ENCODE measurements at places on chromosomes 2 and 18.

DNA sequence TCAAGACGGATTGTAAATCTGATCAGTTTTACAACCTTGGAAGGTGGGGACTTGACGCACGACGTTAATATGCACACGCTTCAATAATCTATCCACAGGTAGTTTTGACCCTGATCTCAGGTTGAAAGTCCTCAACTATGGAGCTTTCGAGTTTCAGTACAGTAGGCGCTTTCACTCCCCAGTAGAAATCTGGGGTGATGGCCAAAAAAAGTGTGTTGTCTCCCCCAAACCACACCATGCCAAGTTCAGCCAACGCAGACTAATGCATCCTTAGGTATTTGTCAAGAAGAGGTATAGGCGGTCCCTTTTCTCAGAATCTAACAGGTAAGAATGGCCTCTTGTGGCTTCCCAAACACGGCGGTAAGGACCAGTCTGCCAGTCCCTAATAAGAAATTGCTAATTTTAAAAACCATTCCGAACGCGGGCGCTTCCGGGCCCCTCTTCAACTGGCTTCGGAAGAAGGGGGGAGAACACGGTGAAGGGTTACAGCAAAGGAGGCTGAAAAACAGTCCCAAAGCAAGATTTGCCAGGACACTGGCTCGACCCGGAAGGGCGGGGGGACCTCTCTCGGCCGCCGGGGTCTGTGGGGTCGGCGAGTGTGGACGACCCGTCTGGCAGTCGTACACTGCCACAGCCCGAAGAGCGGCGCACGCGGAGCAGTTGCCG lies 659 bp downstream of the FAM210A start:
- DNase-seq: peak; percentile 18

DNA sequence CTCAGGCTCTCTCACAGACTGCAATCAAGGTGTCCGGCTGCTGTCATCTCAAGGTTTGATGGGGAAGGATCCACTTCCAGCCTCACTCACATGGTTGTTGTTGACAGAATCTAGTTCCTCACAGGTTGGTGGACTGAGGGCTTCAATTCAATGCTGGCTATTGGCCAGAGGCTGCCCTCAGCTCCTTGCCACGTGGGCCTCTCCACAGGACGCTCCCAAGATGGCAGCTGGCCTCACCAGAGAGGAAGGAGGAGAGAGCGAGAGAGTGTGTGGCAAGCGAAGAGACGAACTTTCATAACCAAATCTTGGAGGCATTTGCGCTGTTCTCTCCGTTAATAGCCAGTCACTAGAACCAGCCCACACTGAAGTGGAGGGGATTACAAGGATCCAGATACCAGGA lies 13.5 kb upstream of the DNMT3A start:
- no peak for DNase-seq

DNA sequence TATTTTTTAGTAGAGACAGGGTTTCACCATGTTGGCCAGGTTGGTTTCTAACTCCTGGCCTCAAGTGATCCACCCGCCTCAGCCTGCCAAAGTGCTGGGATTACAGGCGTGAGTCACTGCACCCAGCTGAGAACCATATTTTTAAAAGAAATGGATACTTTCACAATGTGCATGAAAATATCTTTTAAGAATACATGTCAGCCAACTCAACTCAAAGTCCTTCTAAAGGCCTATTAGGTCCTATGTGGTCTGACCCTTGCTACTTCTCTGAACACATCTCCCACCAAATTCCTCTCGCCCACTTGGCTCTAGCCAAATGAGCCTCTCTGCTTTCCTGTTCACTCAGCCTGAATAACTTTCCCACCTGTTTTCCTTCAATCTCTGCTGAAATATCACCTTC lies 119.6 kb downstream of the MTX2 start:
- DNase-seq: no peak

- DNase-seq: no peak
These were observed 671.2 kb downstream of the BCL11A start for GRCh38 chr2:59882279-59882678.

GRCh38 chr2:133063775-133064174 lies 393.8 kb upstream of the LYPD1 start:
- no peak for DNase-seq

DNA sequence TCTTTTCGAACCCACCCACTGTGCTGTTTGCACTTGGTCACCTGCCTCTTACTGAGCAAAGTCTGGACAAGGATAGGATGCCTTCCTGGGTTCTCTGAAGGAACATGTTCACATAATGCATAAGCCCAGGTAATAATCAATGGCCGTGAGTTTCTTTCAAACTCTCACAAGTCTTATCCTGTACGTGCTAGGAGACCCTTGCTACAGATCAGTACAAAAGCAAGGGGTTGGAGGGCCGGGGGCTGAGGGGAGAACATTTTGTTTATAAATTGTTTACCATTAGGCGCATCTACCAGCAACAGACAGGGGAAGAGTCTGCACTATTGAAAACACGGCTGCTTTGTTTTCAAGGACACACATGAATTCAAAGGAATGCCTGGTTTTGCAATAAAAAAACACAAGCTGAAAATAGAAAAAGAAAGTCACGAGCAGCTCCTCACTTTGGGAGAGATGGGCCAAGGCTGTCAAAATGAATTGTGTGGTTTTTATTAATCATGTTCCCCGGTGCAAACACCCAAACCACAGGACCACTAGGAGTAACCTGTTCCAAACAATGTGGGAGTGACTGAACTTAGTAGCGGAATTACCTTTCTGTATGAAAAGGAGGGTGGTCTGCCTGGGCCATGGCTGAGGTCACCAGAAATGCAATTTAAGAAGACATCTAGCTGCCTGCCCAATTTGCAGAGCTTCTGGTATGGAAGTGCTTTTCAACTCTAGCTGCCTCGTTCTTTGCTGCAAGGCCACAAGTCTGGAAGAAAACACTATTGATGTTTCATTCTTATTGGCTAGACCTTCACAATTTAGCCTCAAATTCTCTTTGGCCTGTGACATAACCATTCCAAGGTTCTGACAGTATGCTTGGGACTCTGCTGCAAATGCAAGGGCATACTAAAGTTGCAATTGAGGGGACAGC lies 73.5 kb downstream of the CCBE1 start:
- DNase-seq: no peak

DNA sequence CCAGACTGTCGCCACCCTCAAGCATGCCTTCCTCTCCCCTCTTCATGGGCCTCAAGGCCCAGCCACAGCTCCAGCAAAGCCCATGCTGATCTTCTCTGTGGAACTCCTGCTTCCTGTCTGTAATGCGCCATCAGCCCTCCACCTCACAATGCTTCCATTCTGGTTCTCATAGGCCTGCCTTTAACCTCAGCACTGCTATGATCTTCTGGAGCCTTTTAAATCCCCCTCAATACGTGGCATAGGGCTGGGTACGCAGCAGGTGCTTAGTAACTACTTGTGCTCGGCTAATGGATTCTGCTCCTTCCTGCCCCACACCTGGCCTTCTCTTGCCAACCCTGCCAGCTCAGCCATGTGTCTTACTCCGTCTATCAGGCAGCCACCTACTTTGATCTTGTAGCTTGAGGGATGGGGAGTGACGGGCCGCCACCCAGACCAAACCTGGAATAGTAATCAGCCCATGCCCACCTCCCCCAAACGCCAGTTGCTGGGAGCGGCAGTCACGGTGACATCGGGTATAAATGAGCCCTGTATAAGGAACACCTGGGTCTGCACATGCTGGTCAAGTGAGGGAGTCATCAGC lies 106.7 kb upstream of the MCFD2 start:
- no peak for DNase-seq

DNA sequence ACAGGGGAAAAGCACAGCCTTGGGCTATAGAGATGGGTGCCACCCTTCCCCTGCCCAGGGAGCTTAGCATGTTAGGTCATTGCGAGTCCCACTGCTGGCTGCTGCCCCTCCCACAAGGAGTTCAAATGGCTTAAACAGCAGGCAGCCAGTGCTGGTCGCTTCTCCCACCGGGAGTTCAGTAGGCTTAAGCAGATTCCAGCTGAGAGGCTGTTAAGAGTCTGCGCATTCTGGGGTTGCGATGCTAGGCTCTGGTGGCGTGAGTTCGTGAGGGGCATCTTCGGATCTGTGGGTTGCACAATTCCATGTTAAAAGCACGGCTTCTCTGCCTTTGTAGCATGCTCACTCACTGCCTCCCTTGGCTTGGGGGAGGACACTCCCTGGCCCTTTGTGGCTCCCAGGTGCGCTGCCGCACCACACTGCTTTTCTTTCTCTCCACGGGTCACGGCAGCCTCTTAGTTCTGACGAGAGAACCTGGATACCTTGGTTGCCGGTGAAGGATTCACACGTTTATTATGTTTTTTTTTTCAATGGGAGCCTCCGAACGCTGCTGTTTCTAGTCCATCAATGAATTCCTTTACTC lies 93.2 kb downstream of the UNC80 start:
- DNase-seq: no peak

DNA sequence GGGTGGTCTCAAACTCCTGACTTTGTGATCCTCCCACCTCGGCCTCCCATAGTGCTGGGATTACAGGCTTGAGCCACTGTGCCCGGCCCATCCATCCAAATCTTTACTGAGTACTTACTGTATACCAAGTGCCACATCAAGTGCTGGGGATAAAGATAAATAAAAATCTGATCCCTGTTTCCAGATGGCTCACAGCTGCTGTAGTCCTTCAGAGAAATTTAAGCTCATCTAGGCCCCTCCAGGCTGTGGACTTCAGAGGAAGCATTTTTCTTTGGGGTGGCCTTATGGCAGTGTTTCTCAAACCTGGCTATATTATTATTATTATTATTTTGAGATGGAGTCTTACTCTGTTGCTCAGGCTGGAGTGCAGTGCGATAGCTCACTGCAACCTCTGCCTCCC lies 33.7 kb upstream of the GTF2A1L start:
- no peak for DNase-seq

DNA sequence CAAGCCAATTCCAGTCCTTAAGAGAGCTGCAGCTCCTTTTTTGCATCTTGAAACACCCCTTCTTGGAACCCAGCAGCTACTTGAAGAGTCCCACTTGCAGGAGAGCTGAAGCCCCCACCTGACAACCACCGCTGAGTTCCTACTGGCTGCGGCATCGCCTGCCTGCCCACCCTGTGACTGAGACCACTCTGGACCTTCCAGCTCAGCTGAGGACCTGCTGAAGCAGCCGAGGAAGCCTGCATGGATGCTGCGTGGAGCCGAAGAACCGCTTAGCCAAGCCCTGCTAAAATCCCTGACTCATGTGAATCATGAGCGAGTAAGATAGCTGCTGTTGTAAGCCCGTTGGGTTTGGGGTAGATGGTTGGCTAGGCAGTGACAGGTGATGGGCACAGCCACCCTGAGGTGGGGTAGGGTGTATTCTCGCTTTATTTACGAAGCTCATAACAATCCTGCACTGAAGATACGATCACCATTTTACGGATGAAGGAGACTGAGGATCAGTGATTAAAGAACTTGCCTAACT lies 78.4 kb downstream of the INHBB start:
- DNase-seq: no peak

GRCh38 chr2:75870651-75871137 lies 160.0 kb upstream of the GCFC2 start:
- no peak for DNase-seq

- no peak for DNase-seq
These were observed 1.8 kb downstream of the LANCL1 start for GRCh38 chr2:210474776-210475175.

DNA sequence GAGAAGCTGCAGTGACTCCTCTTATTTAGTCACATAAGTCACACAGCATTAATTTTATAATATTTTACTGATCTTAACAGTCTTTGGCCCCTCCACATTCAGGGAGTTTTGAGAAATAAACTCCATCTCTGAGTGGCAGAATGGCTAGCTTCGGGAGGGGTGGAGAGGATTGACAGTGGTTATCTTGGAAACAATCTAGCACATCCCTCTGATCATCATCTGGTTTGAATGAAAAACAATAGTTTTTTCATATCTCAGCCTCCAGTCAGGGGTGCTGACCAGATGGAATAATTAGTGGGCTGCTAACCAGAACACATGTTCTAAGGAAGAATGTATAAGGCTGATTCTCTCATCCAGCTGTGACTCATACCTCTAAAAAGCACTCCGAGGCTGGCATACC lies 477.5 kb downstream of the DPP10 start:
- DNase-seq: no peak

- no peak for DNase-seq
These were observed 228.4 kb downstream of the KCNS3 start for GRCh38 chr2:18106841-18107240.
